Omental fat pad (tissue), 4 donors: ENCODE measurements at places on chromosomes 11 and 22. TPM values are rescaled to one million over a fixed set of nuclear protein-coding genes. Genes with fewer than 3 reads are reported as not detected.

DNA sequence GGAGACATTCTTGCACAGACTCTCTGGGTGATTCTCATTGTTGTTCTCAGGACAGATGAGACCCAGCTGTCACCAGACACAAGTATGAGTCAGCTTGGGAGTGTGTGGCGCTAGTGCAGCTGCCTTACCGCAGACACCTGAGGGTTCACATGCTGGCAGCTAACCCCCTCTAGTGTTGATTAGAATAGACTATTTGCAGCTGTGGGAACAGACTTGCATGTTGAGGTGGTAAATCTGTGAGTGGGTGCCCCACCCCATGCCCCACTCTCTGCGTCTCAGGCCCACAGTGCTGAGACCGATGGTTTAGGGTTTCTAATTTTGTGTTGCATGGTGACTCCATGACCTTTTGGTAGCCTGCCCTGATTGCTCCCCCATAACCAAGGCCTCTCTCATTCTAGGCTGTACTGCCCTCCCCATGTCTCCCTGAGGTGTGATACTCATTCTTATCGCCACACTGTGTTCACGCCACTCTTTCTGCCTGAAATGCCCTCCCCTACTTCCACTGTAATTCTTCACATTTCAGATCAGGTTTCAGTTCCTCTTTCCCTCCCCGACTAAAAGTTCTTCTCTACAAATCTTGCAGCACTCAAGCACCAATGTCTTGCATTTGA, 73.7 kb upstream of the KIRREL3 start:
- no peak for DNase-seq

- no peak for DNase-seq
Measured at GRCh38 chr11:113613619-113614018, 92.5 kb downstream of the TMPRSS5 start.

KLHL35 gene
- 2.4 TPM for total RNA-seq

TPBGL gene
- total RNA-seq, result not detected

DNA sequence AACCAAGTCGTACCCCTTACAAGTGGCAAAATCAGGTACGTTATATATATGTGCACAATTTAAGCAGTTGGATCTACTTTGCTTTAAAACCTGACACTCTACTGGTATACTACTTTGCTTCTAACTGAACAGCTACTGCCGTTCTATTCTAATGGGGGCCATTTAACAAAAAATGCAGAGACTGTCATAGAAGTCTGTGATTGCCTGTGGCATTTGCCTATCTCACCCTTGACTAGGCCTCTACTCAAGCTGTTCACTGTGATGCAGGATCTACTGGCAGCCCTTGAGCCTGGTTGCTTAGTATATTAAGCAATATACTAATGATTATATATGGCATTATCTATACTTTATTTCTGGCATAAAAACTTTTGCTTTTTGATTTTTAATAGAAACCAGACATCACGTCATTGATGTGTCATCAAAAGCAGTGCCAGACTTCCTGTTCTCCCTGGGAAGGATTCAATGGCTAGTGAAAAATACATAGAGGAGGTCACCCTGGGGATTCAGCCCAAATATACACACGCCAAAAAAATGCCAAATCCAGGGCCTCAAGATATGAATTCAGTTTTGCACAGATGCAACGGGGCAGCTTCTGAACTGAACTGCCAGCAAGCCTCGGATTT, 40.0 kb upstream of the FIBIN start:
- DNase-seq, result no peak

- DNase-seq, result no peak
Measured at GRCh38 chr22:23531966-23532705, 48.0 kb downstream of the IGLL1 start.

DNA sequence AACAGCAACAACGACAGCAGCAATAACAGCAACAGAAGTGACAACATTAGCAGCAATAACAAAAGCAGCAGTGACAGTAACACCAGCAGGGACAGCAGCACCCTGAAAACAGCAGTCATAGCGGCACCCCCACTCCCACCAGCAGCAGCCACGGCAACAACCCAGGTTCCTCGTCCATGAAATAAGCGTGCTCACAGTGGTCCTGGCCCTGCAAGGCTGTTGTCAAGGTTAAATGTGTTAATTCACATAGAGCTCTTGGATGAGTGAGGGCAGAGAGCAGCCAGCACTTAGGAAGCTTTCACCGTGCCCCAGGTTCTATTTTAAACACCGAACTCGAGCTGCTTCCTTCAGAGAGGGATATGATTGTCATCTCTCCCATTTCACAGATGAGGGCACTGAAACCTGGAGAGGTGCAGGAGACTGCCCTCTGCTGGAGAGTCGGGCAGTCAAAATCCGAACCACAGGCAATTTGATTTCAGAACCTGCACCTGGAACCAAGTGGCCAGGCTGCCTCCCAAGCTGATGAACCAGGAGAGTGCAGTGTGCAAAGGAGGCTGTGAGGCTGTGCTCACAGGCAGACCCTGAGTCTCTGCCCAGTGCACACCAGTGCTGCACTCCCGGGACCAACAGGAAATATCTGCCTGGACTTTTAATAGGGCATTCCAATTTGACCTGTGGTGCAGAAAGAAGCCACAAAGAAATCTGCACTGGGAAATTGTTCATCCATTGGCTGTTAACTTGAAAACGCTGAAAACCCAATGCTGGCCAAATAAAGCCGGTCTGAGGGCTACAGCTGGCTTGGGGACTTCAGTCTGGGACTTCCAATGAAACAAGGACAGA, 22.9 kb upstream of the FGF3 start:
- peak; percentile 15 for DNase-seq

MS4A6E gene
- total RNA-seq, result 10.4 TPM

GRCh38 chr22:27699383-27700019, 102.1 kb downstream of the MN1 start:
- no peak for DNase-seq

DNA sequence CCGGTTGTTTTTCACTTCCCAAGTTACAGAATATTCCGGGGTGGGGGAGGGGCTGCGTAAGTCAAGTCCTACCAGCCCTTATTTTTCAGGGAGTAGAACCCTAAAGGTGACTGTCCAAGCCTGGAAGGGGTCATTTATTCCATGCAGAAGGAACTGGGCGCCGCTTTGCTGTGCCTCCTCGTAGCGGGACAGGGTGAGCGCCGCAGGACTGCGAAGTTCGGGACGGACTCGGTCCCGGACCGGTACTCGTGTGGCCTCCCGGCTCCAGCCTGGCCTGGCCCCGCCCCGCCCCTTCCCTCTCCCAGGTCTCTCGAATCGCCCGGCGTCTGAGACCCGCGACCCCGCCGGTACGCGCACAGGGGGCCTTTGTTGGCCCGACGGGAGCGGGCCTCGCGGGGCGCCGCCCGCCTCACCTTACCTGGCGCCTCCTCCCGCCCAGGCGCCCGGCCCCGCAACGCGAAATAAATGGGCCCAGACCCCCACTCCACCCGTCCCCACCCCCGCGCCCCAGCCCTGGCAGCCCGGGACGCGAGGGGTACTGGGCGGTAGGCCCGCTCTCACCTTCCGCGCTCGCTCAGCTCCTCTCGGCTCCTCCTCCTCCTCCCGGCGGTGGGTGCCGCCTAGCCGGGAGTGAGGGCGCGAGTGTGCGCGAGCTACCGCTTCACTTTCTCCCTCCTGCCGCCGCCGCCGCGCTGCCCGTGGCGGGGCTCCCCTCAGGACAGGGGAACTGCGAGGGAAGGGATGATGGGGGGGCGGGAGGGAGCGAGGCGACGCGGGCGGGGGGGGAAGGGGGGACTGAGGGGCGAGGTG, 698 bp downstream of the PAK1 start:
- DNase-seq, result peak; percentile 28

DNA sequence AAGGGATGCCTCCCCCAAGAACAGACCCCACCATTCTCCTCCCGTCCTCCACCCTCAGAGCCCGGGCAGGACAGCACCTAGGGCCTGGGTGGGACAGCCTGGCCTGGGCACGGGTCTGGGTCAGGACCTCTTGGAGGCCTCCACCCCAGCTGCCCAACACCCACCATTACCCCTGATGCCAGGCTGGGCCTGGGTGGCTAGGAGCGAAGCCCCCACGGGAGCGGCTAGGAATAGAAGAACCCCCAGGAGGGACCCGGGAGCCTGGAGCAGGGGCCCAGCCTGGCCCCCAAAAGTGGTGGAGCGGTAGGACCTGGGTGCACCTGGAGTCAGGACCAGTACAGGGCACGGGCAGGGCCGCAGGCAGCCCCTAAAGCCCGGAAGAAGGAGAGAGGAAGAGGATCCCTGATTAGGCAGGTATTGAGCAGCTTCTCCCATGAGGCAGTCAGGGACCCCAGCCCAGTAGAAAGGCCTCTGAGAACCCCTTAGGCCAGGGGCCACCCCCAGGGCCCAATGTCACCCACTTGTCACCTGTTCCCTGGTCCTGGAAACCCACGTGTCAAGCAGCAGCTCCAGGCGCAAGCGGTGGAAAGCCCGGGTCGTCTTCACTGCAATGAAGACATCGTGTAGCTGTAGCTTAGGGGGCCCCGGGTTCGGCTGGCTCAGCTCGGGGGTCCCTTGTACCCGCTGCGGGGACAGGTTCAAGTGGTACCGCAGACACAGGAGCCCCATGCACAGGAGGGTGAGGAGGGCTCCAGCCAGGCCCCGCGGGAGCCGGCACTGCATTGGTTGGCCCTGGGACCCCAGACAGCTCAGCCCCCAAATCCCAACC, 575 bp downstream of the MFNG start:
- DNase-seq, result no peak

DNA sequence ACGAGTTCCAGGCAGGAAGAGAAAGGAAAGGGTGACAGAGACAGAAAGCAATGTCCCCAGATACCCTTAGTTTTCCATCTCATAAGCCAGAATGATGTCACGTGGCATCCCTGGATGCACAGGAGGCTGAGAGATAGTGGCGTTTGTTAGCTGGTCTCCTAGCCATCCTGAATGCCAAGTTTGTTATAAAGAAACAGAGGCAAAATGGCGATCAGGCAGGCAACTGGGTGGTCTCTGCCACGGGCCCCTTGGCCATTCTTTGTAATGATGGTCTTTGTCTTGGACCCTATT, 5.3 kb downstream of the SMIM38 start:
- DNase-seq, result no peak

PRODH gene
- 41.5 TPM for total RNA-seq

ZBTB16 gene
- 375 TPM for total RNA-seq

SMTNL1 gene
- not detected for total RNA-seq

DNA sequence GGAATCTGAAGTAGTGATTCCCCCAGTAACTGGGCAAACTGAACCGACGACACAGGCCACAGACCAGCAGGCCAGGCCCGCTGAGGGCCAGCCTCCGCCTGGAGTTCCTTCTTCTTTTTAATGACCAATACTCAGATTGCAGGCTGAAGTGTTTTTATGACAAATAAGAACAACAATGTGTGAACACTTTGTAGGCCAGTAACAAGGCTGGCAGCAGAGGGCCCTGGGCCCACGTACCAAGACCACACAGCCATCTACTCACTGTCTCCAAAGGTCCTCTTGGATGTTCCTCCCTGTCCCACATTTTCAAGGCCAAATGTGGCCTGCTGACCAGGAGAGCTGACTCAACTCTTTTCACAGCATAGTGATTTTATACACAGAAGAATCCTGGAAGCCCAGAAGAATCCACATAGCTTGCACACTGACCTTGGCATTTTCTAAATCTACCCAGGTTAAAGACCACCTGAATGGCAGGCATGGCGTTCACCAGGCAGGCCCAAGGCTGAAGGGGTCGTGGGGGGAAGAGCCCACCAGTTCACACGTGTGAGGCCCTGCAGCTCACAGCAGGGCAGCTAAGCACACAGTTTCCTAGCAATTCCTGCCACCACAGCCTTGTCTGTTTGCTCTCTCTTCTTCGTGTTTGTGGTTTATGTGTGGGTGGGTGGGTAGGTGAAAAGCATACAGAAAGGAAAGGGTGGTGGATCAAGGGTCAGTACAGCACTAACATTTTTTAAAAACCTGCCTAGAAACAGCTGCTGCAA, 13.3 kb downstream of the SMCO4 start:
- no peak for DNase-seq

DNA sequence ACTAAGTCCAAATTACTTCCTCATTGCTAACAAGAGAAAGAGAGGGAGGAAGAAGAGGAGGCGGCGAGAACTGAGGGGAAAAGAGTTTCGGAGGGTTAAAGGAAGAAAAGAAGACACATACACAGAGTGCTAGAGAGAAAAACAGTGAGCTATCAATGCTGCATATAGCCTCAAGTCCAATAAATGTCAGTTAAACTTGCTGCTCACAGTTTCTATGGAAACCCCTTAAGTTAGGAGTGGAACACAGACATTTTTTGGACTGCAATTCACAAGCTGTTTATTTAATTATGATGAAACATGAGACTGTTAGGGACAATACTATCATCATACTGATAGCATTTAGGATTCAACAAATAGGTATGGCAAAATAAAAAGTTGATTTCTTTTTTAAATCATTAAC, 1320.4 kb downstream of the LRRC4C start:
- DNase-seq, result no peak

GRCh38 chr22:31732089-31732829, 17.7 kb downstream of the PRR14L start:
- DNase-seq, result no peak

ENTHD1 gene
- total RNA-seq, result not detected

- DNase-seq, result no peak
Measured at GRCh38 chr22:31124811-31125465, 2.2 kb downstream of the INPP5J start.

SEPTIN3 gene
- 0.37 TPM for total RNA-seq

- no peak for DNase-seq
Measured at GRCh38 chr11:6251120-6251733, 8.4 kb upstream of the CCKBR start.

DNA sequence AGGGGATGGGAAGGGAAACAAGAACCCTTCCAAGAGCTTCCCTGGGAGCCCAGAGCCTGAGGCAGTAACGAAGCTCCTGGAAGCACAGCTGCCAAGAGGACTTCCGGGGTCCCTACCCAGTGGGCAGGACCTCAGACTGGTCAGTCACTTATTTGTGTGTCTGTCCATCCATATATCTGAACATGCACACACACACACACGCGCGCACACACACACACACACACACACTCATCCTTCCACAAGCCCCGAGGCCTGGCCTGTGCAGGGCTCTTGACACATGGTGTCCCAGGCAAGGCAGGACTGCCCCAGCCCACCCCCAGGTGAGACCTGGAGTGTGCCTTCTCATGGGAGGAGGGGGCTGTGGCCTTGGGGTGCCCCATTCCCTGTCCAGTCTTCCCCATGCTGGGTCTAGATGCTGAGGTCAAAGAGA, 44.9 kb downstream of the IGLL5 start:
- DNase-seq, result no peak

DNA sequence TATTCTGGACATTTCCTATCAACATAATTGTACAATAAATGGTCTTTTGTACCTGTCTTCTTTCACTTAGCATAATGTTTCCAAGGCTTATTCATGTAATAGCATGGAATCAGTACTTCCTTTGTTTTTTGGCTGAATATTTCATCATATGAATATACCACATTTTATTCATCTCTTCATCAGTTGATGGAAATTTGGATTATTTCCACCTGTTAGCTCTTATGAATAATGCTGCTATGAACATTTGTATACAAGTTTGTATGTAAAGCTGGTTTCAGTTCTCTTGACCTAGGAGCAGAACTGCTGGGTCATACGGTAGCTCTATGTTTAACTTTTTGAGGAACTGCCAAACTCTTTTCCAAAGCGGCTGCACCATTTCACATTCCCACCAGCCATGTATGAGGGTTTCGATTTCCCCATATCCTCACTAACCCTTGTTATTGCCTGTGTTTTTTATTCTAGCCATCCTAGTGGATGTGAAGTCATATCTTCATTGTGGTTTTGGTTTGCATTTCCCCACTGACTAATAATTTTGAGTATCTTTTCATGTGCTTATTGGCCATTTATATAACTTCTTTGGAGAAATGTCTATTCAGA, 20.9 kb downstream of the EXT2 start:
- DNase-seq, result no peak

GRCh38 chr11:33723238-33723881, 12.9 kb downstream of the CD59 start:
- no peak for DNase-seq

- no peak for DNase-seq
Measured at GRCh38 chr11:34126959-34127848, 21.8 kb downstream of the NAT10 start.
